Stimulated activated CD4-positive, alpha-beta T cell treated with anti-CD3 and anti-CD28 coated beads, TNF-alpha, amount 100 ng/mL, for 1 hour (primary cell): ENCODE measurements at places on chromosomes 3 and 15.

DNA sequence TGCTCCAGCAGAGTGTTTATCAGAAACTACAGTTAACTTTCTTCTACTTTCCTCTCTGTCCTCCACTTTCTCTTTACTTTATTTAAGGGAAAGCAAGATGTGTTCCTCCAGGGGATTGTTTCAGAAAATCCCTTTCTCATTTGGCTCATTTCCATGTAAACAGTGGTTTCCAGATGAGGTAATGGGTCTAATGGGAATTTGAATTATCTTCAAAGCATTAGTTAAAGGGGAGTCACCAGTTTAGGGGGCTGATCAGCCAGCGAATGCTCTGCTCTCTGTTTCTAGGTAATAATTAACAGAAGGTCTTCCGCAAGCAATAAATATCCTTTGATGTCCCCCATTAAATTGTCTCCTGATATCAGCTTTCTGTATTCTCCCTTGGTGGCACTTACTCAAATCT lies 30.4 kb upstream of the ZNF639 start:
- no peak for DNase-seq

DNA sequence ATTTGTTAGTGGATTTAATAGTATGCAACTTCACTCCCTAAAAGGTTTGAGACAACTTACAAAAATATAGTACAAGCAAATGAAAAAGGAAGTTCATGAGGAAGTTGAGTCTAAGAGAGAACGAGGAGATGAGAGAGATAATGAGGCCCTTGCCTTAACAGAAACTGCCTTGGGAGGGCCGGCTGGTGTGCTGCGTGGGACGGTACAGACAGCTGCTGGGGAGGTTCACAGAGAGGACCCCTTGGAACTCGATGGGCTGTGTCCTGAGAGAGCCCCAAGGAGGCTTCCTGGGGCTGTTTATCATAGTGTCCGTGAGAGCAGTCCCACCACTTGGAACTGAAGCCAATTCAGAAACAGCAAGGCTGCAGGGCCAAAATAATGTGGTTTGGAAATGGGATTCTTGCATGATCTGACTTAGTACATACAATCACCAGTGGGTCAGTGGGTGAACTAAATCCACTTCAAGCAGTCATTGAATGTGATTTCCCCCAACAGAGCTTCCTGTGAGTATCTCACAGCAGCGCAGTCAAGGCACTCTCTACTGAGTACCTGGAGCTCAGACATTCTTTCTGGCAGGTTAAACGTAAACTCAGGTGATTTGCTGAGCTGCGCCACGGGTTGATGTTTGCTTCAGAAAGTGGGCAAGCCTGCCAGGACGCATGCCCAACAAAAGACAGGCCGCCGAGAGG lies 90.8 kb downstream of the CRTC3 start:
- DNase-seq, result no peak

DNA sequence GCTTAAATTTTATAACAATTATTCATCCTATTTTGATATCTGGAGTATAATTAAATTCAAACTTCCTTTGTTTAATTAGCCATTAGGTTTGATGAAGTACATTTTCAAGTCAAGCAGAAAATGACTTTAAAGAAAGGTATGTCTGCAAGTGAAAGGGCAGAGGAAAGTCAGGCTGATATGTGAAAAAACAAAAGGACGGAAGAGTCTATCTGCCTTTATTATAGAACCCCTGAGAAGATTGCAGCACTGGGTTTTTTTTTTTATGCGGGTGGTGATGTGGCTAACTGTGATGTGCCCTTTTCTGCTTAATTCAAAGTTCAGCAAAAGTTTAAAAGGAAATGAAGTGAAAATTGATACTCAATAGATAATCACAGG lies 83.2 kb downstream of the COL8A1 start:
- no peak for DNase-seq

- no peak for DNase-seq
Measured at GRCh38 chr3:14839236-14839635, 20.5 kb downstream of the FGD5 start.

DNA sequence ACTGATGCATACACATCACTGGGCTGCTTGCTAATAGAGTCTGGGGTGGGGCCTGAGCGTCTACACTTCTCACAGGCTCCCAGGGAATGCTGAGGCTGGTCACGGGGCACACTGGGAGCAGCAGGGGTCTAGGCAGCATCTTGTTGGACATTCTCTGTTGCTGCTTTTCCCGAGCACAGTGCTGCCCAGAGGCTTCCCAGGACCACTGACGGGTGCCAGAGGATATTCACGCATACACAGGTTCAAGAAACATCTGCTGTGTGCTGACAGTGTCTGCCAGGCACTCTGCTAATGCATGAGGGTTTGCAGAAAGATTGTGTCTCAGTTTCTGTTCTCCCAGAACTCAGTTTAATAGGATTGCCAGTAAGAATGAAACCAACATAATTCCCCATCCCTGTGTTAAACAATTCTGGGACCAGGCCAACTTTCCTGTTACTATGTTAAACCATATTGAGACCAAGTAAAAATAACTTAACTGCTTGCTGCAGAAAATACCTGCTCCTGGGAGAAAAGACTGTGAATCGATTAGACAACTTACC lies 23.9 kb upstream of the BCL2L10 start:
- DNase-seq, result no peak

GRCh38 chr3:195247086-195247862 lies 23.7 kb downstream of the XXYLT1 start:
- DNase-seq, result no peak

GRCh38 chr3:159855599-159856346 lies 132.9 kb upstream of the IL12A start:
- no peak for DNase-seq

DNA sequence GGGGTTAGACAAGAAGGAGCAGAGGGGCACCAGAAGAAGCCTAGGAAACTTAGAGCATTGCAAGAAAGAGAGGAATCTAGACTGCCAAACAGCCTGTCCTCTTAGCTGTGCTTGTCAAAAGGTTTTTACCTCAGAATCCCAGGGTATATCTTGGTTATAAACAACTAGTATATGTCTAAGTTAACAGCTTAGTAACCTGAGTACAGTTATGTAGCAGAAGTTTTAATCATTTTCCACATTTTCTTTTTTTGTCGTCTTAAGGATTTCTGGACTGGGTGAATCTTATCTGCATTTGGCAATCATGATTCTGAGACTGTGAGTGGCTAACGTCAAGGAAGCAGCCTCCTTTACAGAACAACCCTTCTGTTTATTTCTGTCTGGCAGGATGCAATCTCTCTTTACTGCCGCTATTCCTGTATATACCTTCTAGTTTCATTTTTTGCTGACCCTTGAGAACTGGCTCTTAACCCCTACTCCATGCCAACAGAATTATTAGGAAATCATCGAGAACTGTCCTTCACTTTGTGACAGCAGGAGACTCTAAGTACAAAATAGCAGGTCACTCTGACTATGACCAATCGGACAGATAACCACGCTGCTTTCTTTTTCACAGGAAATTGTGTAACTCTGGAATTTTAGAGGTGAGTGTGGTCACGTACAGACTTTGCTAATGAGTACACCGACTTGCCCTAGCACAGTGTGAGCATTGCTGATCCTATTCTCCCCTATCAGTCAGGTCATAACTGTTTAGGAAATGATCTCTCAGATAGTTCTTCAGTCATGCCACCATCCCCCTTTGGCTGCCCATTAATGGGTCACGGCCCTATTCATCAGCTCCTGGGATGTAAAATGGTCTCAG lies 3.3 kb upstream of the CP start:
- DNase-seq, result no peak
